ENCODE measurements at places on chromosomes 11 and 22.
A peak's percentile ranks its signal among the peaks of the same experiment; 100 is the strongest.

DNA sequence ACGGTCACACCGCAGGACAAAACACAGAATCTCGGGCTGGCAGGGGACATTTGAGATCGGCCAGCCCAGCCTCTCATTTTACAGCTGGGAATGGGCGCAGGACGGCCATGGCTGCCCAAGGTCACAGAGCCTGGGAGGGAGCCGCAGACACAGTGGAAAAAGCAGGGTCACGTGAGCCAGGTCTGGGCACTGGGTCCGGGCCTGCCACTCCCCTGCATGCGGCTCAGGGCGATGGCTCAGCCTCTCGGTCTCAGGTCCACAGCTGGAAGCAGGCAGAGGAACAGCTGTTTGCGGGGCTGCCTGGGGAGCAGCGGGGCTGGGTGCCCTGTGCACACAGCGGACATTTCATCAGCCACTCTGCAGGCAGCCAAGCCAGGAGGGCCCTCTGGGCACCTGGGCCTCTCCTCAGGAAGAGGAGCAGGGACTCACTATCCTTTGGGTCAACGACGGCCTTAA, 10.4 kb upstream of the PPARA start:
- no peak for DNase-seq

GRCh38 chr11:46953093-46953492, 16.5 kb downstream of the CSTPP1 start:
- no peak for DNase-seq

GRCh38 chr22:23095733-23096342, 25.5 kb downstream of the GNAZ start:
- DNase-seq: no peak

- DNase-seq: no peak
Measured at GRCh38 chr11:125082611-125083311, 19.7 kb downstream of the SLC37A2 start.

DNA sequence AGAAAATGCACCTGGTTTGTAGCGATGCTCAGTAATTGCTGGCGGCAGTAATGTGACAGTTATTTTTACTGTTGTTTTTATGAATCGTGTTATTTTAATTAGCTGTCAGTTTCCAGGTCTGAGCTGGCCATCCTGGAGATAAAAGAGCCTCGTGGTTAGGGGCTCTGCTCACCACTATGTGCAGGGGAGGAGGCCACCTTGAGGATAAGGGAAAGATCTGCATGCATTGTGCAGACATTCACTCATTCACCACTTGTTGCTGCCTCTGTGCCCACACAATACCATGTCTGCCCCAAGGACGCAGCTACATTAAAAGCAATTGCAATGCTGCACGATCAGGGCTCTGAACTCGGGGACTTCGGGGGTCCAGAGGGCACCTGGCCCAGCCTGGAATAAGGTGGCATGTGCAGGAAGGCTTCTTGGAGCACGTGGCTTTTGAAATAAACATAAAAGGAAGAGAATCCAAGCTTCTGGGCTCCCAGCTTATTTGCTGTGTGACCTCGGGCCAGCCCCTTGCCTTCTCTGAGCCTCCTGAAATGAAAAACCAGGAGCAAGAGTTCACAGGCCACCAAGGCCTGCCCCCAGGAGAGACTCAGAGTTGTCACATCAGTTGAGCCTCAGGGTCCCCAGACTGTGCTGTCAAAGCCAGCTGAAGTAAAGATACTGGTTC, 44.7 kb upstream of the SHISAL1 start:
- no peak for DNase-seq

DNA sequence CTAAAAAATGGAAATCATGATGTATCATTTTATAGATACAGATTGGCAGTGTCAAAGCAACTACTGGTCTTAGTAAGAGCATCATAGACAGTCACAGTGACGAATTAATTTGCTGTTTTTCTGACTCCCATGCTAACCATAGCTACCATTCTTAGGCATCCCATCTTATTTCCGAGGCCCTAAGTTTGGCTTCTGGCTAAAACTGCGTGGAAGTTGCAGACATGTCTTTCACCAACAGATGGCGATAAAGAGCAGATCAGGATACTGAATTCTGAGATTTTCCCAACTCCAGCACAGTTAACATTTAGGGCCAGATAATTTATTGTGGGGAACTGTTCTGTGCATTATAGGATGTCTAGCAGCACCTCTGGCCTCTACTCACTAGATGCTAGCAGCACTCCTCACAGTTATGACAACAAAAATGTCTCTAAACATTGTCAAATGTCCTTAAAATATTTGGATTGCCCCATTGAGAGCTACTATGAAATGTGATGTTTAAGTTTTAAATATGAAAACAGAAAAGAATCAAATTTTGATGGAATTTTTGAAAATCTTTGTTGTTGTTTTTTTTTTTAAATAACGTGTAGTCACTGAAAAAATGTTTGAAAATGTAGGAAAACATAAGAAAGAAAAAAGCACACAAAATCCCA, 16.3 kb downstream of the OR2AG2 start:
- DNase-seq: peak; percentile 49

DNA sequence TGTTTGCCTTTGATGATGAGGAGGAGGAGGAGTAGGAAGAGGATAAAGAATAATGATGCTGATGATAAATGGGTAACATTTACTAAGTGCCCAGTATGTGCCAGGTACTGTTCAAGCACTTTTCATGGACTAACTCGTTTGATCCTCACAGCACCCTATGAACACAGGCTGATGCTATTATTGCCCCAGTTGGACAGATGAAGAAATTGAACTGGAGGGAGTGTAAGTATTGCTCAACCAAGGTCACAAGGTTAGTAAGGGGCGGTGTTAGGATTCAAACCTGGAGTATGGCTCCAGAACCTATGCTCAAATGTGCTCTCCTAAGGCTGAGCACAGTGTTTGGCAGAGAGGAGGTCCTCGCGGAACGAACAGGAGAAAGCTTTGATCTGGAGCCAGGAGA, 78.6 kb downstream of the SYN3 start:
- DNase-seq: no peak

- no peak for DNase-seq
Measured at GRCh38 chr22:16594026-16594425, 1.4 kb upstream of the CCT8L2 start.

DNA sequence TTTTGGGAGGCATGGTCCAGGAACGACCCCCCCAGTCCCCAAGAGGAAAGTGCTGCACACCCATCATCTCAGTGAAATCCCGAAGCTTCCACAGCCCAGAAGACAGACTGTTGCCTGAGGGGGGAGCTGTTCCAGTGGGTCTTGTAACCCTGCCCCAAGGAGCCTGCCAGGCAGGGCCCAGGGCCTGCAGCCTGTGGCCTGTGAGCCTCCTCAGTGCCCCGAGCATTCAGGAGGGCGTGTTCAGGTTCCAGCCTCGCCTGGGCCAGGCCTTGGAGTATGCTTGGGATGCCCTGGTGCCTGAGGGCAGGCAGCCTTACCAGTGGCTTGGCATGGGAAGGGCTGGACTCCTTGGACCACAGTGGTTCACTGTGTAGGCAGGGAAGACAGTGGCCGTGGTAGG, 18.0 kb upstream of the CABP2 start:
- DNase-seq: no peak

DNA sequence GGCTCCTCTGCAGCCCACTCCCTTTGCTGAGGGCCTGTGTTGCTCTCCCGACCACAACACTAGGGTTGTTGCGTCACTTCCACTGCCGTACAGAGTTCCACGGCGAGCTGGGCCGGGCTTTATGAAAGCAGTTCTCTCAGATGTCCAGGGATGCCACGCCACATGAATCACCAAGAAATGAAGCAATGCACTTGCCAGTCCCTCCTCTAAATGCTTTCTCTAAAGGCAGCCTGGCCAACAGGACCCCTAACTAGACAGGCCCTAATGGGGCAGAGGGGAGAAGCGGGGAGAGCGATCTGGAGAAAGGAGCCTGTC, 188.7 kb downstream of the CTTN start:
- DNase-seq: no peak

- no peak for DNase-seq
Measured at GRCh38 chr22:47006869-47007268, 244.4 kb downstream of the TBC1D22A start.

DNA sequence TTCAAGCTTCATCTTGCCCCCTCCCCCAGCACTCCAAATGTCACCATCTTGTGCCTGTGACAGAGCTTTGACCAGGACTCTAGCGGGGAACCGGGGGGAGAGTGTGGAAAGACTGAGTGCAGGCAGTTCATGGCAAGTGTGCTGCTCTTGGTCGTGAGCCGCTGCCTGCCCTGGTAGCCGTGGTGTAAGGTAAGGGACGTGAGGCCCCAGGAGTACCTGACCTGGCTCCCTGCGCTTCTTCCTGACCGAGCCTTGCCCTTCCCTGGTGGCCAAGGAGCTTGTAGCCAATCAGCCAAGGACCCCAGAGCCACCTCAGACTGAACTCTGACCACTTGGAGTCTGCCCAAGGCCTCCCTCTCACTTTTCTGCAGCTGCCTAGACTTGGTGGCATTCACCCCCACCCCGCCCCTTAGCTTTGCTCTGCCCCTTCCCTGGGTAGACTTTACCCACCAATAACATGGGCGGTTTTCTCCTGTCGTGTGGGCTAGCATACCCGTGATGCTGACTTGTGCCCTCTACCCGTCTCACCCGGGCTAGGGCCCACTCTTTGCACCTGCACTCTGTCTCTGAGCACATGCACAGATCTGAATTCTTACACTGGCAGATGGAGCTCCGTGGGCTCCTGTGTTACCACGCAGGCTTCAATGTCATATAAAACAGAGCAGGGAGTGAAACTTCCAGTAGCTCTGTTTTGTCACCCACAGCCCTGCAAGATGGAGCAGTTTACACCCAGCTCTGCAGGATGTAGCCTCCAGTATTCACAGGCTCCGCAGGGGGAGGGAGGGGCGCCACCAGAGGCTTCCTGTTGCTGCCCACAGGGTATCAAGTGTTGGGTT, 1.5 kb downstream of the DGKZ start:
- DNase-seq: peak; percentile 85

DNA sequence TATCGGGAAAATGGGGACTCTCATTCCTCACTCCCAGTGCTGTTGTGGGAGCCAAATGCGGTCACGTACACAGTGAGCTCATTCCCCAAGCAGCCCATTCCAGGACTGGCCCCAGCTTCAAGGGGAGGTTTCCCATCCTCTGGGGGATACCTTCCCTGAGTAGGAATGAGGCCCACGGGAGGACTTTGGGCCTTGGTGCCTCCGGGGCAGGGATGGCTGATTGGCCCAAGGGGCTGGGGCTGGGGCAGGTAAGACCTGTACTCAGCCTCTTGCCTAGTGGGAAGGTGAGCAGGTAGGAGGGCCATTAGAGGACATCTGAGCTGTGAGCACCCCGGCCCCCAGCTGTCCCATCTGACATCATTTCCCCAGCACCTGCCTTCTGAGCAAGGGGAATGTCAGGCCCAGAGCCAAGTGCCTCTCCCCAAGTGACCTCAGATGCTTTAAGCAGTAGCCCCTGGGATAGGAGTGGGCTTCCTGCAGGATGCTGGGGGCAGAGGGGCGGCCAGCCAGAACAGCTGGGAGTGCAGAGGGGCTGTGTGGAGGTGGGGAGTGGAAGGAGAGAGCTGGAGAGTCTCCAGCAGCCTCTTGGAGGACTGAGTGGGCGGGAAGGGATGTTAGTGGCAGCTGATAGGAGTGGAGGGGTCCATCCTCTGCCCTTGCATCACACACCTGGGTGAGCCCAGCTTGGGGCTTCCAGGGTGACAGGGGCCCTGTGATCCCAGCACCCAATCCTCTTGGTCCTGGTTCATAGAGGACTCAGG, 58.4 kb downstream of the CD82 start:
- no peak for DNase-seq

- DNase-seq: no peak
Measured at GRCh38 chr11:61601512-61601911, 20.6 kb upstream of the SYT7 start.

GRCh38 chr11:84292006-84292405, 1005.8 kb upstream of the CCDC90B start:
- DNase-seq: no peak

GRCh38 chr22:47060718-47061117, 298.3 kb downstream of the TBC1D22A start:
- DNase-seq: no peak

- peak; percentile 10 for DNase-seq
Measured at GRCh38 chr11:14418801-14419417, 59.9 kb upstream of the RRAS2 start.

DNA sequence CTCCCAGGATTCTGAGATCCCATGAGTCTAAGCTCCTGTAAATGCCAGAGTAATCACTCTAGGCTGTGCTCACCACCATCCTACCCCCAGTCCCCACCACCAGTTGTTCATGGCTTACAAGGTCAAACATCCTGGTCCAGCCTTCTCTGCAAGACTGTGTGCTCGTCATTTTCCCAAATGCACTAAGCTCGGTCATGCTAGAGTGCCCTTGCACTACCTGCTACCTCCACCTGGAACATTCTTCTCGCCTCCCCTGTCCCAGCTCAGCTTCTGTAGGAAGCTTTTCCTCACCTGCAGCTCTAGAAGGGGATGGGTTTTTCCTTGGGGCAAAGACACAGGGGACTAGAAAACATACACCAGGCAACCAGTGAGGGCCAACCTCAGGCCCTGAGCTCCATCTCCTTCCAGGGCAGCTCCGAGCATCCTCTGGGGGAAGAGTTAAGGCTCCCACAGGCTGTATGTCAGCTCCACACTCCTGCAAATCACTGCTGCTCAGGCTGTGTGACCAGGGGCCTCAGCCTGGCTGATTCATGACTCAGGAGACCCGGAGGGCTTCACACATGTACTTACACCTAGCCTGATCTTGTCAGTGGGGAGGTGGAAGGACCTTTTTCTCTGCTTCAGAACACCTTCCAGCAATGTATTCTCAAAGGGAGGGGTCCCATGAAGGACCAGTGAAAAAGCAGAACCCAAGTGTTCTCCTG, 37.2 kb upstream of the CSNK2A3 start:
- DNase-seq: no peak

DNA sequence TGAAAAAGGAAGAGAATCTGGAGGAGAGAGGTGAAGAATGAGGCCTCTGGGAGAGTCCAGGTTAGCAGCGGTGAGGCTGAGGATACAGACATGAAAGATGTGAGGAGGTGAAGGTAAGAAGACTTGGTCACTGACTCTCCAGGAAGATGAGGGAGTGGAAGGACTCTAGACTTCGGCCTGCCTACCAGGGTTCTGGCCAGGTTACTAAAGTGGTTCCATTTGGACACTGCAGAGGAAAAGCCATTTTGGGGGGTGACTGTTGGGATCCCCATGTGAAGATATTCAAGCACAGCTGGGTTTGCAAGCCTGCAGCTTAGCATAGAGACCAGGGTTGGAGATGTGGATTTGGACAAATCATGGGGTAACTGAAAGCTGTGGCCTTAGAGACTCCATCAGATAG, 7.8 kb downstream of the DCHS1 start:
- no peak for DNase-seq

DNA sequence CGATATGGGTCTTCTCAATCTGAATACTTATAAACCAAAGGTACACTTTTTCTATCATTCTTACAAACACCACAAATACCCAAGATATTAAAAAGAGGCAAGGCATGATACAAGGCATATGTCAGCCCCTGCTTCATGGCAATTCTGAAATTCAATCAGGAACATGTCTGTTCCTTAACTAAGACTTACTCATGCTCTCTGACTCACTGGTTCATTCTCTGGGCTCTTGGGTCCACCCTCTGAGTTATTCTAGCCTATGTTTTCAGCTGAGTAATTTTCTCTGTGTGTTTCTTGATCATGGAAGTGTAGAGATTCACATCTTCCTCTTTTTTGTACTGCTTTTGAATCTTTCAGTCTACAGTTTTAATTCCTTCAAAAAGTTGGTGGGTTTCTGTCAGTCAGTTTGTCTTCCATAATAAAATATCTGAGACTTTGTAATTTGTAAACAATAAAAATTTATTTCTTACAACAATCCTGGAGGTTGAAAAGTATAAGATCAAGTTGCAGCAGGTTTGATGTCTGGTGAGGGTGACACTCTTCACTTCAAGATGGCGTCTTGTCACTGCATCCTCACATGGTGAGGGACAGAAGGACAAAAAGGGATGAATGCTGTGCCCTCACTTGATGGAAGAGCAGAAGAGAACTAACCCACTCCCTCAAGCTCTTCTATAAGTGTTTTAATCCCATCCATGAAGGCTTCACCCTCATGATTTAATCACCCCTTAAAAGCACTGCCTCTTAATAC, 211.7 kb downstream of the FAM76B start:
- DNase-seq: no peak
